ENCODE measurements at places on chromosomes 5 and 9.
A peak's percentile ranks its signal among the peaks of the same experiment; 100 is the strongest.

DNA sequence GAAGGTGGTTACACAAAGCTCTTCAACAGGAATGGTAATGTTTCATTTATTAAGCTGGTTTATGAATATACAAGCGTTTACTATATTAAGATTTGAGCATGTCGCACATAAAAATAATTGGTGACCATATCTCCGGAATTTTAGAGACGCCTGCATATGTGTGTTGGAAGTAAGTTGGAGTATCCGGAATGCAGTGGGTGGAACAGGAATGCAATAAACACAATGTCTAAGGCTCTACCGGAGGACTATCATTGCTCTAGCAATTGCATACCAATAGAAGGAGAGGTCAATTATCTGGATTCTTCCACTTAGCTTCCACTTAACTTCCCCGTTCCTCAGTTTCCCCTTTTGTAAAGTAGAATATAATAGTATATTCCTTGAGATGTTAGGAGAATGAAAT lies 1.1 kb upstream of the CEP78 start:
- no peak for DNase-seq

DNA sequence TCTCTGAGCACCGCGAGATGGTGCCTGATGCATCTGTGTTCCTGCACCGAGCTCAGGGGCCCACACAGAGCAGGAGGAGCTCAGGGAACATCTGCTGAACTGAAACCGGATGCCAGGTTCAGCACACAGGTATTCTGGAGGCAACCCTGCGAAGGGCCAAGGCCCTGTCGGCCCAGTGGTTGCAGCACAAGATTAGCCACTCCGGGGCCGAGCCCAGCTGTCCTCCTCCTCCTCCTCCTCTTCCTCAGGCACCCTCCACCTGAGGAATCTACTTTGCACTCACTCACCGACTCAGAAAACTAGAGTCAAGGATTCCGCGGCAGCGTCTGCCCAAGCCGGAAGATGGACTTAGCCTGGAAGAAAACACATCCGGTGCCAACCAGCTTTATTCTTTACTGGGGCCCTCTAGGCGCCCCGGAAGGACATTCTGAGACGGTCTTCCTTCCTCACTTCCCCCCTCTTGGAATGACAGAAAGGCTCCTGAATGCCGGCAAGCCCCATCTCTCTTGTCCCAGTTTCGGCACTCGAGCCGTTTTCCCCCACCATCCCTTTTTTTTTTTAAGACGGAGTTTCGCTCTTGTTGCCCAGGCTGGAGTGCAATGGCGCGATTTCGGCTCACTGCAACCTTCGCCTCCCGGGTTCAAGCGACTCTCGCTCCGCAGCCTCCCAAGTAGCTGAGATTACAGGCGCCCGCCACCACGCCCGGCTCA lies at the start of gene ZBTB6:
ZBTB6 (minus strand) TSS at position 360 of the 710 bp plus-strand sequence. CDS start 1,251 bp downstream, outside the sequence.
- DNase-seq = peak; percentile 81

- peak; percentile 39 for DNase-seq
Observed at GRCh38 chr9:127586537-127586936, 25.5 kb upstream of the STXBP1 start.

DNA sequence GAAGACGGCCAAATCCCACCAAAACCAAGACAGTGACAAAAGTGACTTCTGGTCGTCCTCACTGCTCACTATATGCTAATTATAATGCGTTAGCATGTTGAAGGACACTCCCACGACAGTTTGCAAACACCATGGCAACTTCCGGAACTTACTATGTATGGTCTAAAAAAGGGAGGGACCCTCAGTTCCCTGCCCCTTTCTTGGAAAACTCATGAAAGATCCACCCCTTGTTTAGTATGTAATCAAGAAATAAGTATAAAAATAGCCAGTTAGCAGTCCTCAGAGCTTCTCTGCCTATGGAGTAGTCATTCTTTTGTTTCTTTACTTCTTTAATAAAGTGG lies 9.5 kb downstream of the FCN2 start:
- DNase-seq = no peak

- no peak for DNase-seq
Observed at GRCh38 chr5:146564007-146564762, 48.2 kb upstream of the GPR151 start.

- no peak for DNase-seq
Observed at GRCh38 chr5:143352691-143353090, 50.8 kb downstream of the NR3C1 start.

DNA sequence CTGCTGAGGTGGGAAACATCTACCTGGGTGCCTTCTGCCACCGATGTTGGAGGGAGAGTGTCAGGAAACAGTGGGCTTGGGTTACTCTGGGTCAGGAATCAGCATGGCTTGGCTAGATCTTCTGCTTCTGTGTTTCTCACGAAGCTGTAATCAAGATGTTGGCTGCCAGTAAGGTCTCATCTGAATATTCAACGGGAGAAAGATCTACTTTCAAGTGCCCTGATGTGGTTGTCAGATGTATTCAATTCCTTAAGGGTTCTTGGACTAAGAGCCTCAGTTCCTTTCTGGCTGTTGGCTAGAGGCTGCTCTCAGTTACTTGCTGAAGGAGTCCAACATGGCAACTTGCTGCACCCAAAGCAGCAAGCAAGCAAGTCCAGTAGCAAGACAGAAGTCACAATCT lies 41.9 kb upstream of the STOM start:
- no peak for DNase-seq

GRCh38 chr5:158897444-158898160 lies 202.1 kb downstream of the EBF1 start:
- DNase-seq = no peak

GRCh38 chr9:4088679-4089078 lies 211.2 kb downstream of the GLIS3 start:
- no peak for DNase-seq

- no peak for DNase-seq
Observed at GRCh38 chr5:3862906-3863305, 267.3 kb downstream of the IRX1 start.

DNA sequence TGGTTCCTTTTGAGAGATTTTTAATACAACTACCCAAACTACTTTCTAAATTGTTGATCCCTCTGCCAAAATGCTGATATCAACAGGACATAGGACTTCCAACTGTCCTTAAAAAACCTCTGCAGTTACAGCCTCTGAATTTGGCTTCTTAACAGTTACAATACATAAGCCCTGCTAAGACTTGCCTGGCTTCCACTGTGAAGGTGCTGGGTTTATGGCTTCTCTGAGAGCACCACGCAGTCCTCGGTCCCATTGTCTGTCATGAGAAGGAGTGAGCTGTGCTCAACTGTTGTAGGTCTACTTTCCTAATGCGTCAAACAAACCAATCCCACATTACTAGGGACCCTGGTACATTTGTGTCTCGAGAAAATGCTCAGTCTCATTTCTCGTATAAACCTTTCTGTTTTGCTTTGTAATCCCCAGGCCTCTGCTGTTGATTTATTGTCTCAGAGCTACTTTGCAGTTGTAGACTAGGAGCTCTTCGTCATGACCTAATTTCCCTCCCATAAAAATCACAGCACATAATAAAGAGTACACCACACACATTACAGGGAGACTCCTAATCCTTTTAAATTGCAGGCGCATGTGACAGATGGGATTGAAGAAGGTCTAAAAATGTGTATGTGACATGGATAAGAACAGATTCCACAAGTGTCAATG lies 274.9 kb downstream of the NR3C1 start:
- no peak for DNase-seq

DNA sequence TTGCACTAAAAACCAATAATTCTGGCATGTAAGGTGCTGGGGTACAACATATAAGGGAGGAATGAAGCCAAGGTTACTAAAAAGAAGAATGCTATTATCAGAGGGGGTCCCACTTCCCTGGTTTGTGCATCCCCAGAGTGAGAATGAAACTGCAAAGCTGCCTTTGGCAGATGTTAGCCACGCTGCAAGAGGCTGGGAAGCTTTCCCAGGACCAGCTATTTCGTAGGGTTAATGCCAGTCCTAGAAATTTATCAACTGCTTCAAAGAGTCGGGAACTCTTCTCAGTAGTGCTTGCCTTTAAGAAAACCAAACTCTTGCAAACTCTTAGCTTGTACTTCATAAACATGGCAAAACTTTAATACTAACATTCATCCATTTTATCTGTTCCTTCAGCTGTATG lies 87.5 kb upstream of the NR5A1 start:
- no peak for DNase-seq

- DNase-seq = no peak
Observed at GRCh38 chr5:174430940-174431339, 293.4 kb upstream of the MSX2 start.

DNA sequence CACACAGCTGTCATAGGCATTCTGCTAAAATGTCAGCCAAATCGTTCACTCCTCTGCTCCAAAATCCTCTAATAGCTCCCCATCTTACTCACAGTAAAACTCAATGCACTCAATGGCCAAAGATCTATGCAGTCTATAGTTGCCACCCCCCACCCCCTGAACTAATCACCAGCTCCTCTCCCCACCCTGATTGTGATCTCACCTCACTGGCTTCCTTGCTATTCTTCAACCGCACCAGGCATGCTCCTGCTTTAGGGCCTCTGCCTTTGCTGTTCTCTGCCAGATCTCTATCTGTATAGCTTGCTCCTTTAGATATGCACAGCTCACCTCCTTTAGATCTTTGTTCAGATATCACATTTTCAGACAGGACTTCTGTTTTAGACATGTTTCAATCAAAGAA lies 33.2 kb upstream of the SNX2 start:
- no peak for DNase-seq

DNA sequence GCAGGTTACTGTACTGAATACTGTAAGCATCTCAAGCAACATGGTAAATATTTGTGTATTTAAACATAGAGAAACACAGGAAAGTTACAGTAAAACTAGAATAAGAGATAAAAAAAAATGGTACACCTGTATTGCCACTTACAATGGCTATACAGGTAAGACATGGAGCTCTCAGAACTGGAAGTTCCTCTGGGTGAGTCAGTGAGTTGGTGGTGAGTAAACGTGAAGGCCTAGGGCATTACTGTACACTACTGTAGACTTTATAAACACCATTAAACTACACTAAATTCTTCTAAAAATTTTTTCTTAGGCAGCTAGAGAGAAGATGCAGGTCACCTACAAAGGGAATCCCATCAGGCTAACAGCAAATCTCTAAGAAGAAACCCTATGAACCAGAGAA lies 872.9 kb downstream of the TAF11L14 start:
- DNase-seq = no peak

DNA sequence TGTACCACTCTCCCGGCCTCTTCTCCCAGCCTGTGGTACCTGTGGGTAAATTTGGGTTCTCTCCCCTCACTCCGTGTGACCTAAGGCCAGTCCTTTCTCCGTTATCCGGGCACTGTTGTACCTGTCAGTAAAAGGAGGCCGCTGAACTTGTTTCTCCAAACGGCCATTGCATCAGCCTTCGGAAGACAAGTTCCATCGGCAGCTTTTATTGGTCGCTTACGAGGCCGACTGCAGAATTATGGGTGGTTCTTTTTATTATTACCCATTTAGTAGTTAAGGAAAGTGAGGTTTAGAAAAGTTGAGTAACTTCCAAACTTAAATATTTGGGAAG lies 558 bp downstream of the GRPEL2 start:
- DNase-seq = no peak

DNA sequence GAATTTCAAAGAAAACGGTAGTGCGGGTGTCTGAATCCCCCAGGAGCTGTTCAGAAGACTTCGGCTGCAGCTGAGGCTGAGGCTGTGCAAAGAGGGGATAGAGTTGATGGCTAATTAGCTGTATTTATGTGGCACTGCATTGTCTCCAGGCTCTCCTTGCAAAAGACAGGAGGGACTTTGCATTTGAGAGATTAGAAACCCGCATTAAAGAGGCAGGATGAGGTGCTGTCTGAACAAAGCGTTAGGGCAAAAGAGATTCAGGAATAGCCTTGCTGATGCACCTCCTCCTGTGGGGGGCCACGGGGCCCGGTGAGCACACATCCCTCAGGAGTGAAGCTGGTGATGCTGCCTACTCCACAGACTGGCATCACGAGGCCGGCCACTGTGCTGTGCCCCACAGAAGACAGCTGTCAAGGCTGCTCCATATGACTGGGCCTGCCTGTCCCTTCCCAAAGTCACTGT lies 343.6 kb upstream of the DAP start:
- DNase-seq = no peak
